CD4-positive, alpha-beta T cell treated with Interleukin-1 beta for 1 hour (primary cell): ENCODE measurements at places on chromosomes 3 and 15.
A peak's percentile ranks its signal among the peaks of the same experiment; 100 is the strongest.

GRCh38 chr3:64484289-64484992, 203.4 kb downstream of the ADAMTS9 start:
- DNase-seq = peak; percentile 55

GRCh38 chr3:159843840-159844730, 144.6 kb upstream of the IL12A start:
- no peak for DNase-seq

DNA sequence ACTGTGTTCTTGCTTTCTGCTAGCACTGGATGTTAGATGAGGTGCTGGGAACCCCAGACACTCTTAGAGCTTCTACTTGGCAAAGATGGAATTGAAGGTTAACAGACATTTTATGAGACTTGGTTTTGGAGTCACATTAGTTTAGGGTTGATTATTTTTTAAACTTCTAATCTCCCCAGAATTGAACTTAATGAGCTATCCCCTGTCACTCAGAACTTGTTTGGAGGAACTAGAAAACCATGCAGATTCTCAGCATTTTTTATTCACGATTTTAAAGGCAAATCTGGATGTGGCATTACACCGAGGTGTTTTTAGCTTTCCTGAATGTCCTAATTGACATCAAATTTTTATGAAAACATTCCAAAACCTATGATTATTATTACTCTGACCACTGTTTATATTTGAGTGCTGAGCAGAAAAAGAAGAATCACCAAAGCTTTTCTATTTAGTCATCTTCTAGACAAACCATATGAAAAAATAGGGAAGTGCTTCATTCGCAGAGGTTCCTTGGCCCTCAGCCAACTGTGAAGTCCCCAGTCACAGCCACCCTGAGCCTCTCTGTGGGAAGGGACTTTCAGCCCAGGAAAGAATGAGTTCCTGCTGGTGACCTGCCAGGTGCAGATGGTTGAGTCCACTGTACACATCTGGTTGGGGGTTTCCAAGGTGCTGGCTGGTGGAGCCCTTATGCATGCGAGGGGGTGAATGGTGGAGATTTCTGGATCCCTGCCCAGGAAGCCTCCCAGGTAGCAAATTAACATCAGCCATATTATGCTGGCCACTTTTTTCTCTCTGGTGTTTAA, 196.0 kb upstream of the TOPAZ1 start:
- DNase-seq = peak; percentile 79

DNA sequence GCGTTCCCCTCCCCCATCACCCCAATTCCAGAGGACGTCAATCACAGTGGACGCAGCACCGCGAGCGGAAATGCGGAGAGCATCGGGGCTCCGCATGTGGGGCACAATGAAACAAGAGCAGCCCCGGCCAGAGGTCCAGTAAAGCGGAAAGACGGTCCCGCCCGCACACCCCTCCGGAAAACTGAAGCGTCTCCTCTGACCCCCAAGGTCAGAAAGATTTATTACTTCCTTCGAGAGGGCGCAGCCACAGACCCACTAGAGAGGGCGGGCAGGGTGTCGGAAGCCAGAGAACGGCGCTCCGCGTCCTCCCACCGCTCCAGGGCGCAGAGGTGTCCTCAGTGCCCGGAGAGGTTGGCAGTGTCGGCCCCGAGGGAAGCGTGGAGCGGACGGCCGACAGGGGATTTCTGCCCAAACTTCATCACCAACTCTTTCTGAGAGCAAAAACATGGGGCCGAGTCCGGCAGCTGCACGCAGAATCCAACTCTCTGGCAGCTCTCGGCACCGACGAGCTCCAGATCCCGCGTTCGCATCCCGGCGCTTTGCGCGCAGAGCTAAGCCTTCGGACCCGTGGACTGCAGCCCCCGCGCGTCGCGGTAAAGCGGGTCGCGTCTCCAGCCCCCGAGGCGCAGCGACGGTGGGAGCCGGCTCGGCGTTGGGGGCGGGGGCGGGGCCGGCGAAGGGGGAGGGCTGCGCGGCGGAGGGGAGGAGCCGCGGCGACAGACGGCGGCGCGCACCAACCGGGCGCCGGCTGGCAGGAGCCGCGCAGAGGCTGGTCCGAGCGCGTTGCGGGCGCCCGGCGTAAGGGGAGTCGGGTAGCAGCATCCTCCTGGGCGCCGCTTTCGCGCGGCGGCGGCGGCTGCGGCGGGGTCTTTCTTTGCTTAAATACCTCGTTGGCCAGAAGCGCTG, at the start of gene CHST2:
Gene CHST2 (plus strand): TSS at position 763 of the 906 bp plus-strand sequence. CDS start 1,046 bp downstream, outside the sequence.
- peak; percentile 78 for DNase-seq

- peak; percentile 8 for DNase-seq
Observed at GRCh38 chr3:192188218-192188835, 539.0 kb downstream of the FGF12 start.
